ENCODE measurements at places on chromosomes 6 and 20.

DNA sequence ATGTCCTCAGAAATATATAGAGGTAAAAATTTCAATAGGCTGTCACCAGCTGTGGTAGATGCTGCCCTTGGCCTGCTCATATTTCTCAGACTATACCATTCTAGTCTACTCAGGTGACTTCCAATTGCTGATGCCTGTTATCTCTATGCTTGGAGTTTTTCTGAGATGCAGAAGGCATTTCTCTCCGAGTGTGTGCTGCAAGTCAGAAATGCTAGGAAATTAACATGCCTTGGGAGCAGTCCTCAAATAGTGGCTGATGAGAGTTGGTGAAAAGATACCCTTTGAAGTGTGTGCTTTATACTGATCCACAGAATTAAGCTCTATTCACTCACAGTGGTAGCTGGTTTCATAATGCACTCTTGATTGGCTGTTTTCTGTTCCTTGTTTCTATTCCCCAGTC is 43.2 kb upstream of the PKIB start:
- DNase-seq, result no peak

- no peak for DNase-seq
Measured at GRCh38 chr6:54419885-54420284, 111.6 kb downstream of the TINAG start.

DNA sequence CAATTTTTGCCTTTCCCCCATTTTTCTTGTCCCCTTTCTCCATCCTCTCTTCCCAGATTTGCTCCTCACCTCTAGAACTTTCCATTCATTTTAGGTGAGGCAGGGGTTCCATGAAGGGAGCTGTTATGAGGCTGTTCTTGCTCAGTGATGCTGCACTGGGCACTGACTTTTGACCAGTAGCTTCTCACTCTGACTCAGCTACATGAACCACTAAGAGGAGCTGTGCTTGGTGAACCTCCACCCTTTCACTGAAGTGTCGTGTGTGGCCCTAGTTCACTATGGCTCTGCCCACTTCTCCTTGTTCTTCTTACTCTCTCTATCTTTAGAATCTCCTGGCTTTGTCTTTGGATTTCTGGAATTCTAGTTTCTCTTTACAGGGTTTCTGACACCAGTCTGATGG is 307.1 kb upstream of the RNF24 start:
- no peak for DNase-seq

- DNase-seq, result no peak
Measured at GRCh38 chr20:50385733-50386640, 124.2 kb upstream of the PTPN1 start.

DNA sequence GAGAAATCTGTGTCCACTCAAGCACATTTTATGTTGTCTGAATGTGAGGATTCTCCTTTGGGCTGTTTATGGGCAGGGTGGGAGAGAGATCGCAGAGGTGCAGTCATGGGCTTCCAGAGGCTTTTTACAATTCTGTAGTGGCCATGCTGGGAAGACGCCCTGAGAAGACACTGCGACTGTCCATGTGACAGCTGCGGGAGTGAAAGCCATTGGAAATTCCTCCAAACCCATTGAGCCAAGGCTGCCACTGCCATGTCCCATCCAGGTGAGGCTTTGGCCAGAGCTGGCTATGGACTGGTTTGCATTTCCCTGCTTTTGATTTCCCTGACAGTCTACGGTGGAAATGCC is 216.9 kb upstream of the ECI2 start:
- DNase-seq, result no peak
